ENCODE measurements at places on chromosomes 13 and 19. TPM values are rescaled to one million over a fixed set of nuclear protein-coding genes. Genes with fewer than 3 reads are reported as not detected.

The FBXL12 gene
- 13.2 TPM for total RNA-seq

The ZNF442 gene
- total RNA-seq, result not detected

The CLC gene
- not detected for total RNA-seq

The EID2 gene
- total RNA-seq, result 39.3 TPM

The IGFL1 gene
- total RNA-seq, result 1.5 TPM

The SPACA7 gene
- total RNA-seq, result not detected

The GSX1 gene
- total RNA-seq, result not detected

The IGFL3 gene
- not detected for total RNA-seq

The EFNB2 gene
- 4.2 TPM for total RNA-seq

The FCER2 gene
- total RNA-seq, result not detected

The VSIG10L gene
- total RNA-seq, result 8.5 TPM

The CCDC122 gene
- 3.8 TPM for total RNA-seq

The CALR3 gene
- not detected for total RNA-seq

The GNG7 gene
- 0.07 TPM for total RNA-seq

The CEACAM19 gene
- total RNA-seq, result 12.6 TPM

The ISYNA1 gene
- total RNA-seq, result 43.6 TPM

The SCAF1 gene
- total RNA-seq, result 69.9 TPM

The STOML3 gene
- not detected for total RNA-seq

The DAPK3 gene
- total RNA-seq, result 39.7 TPM

The KL gene
- 0.06 TPM for total RNA-seq

The RUBCNL gene
- 0.24 TPM for total RNA-seq

The ZNF729 gene
- total RNA-seq, result not detected

The MCF2L gene
- total RNA-seq, result 0.37 TPM

The PHF11 gene
- total RNA-seq, result 5.9 TPM

The RFPL4AL1 gene
- not detected for total RNA-seq

The ADM5 gene
- total RNA-seq, result 5.7 TPM

The PNMA8B gene
- 0.02 TPM for total RNA-seq

The CAMSAP3 gene
- 6.1 TPM for total RNA-seq

The ZFP30 gene
- total RNA-seq, result 8.0 TPM

The WDR62 gene
- 26.8 TPM for total RNA-seq

The LEUTX gene
- total RNA-seq, result not detected

The RYR1 gene
- total RNA-seq, result 5.2 TPM

The KIR3DL2 gene
- total RNA-seq, result not detected

The ZNF284 gene
- 0.26 TPM for total RNA-seq

The ZNF841 gene
- 1.7 TPM for total RNA-seq

The DPF1 gene
- 5.1 TPM for total RNA-seq

The RFPL4A gene
- total RNA-seq, result 0.77 TPM

The VAV1 gene
- total RNA-seq, result 6.4 TPM

The RABAC1 gene
- 202 TPM for total RNA-seq

The PSG5 gene
- 0.74 TPM for total RNA-seq

The NAPA gene
- total RNA-seq, result 85.9 TPM
